ENCODE measurements at places on chromosomes 12 and 14.

GRCh38 chr12:56029666-56030293 is 8.9 kb downstream of the IKZF4 start:
- no peak for DNase-seq

DNA sequence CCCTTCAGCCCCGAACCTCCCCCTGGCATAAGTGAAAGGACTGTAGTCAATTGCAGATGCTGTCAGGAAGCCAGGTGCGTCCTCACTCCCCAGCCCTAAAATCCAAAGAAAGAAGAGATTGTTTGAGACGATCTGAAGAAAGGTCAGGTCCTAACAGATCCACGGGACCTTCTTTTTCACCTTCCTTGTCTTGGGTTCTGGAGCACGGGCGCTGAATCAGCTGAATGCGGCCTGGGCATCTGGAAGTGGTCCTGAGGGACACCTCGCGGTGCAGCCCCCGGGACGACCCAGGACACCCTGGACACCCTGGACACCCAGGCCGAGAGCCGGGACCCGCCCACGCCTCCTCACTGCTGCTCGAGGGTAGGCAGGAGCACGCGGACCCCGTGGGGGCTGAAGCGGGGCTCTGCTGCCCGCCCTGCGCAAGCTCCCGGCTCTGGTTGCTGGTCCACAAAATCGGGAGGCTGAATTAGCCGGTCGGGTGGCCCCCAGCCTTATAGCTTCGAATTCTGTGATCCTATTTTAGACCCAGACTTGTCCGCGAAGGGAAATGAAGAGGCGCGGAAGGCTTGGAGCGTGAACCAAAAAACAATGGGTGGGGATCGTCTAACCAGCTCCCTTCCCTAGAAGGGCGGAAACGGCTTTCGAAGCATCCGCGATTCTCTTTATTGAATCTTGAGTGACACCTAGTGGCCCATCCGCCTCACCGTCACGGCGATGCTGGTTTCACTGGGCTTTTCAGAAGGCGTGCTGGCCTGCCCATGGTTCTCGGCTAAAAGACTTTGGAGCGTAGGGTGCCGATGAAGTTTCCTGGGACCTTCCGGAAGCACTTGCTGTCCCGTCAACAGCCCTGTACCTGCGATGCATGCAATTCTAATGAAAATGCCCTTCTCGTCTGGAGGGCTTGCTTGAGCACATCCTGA is 46.4 kb upstream of the PLXNC1 start:
- DNase-seq = peak; percentile 92

DNA sequence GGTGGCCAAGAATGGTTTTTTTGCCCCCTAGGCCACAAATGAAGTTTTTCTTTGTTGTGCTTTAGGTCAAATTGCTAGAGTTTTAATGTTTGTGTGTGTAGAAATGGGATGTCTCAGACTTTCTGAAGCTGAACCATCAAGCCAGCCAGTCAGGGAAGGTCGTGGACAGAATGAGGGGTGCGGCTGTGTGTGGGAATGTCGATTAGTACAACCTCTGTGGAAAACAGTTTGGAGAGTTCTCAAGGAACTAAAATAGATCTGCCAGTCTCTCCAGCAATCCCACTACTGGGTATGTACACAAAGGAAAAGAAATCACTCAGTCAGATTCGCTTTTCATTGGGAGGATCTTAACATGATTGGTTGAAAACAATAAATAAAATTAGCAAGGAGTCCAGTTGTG is 44.5 kb downstream of the ACACB start:
- DNase-seq = no peak

DNA sequence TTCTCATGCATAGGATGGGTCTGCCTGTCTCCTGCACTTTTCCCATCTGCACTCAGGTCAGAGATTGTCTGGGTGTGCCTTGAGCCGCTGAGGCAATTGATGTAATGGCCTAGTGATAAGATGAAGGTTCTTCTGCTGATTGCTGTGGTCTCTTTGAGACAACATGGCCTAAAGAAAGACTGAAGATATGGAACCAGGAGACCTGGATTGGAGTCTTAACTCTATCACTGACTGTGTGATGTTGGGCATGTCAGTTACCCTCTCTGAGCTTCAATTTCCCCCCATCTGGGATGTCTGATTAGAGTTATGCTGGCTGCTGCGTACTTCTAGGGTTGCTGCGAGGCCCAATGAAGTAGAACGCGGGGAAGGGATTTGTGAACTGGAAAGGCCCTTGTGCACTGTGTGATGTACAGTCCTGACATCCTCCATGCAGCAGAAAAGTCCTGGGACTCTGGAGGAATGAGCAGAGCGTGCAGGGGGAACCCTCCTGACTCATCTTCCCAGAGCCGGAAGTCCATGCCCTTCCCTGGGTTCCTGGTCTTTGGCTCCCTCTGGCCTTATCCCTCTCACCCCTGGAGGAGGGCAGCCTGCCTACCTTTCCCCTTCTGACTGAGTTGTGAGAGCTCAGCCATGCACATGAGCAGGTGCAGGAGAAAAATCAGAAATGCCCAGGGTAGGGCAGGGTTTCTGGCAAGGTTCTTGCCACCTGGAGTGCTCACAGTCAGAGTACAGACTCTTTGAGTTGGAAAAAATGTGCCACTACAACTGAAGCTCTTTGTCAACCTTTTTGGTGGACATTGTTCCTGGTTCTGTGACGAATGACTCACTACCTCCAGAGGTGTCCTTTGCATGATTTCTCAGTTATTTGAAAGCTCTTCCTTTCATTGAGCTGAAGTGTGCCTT is 21.1 kb downstream of the PLEKHD1 start:
- no peak for DNase-seq

DNA sequence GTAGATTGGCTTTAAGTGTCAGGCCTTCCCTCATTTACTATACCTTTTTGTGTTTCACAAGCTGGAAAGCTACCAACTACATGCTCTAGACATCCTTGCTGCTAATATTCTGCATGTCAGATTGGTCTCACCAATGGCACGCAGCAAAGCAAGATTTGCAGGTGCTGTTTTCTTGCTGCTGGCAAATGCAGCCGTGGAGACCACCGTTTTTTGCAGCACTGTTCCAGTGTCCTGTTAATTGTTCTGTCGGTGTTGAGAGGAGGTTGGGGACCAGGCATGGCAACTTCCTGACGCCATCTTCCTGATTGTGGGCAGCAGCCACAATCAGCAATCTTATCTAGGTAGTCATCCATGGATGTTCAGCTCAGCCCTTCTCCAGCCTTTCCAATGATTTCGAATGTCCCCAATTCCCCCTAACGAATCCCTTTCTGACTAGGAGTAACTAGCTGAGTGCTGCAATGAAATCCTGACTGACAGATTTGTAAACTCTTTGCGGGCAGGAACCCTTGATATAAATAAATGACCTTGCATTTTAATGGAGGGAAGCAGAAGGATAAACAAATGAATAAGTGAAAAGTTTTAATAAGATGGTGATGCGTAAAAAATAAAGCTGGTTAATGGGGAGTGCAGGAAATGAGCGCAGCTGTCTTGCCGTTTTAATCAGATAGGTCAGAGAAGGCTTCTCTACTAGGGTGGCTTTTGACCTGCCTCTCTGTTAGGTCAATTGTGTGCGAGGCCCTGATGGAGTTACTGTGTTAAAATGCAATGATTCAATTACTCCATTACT is 574 bp upstream of the CRADD start:
- no peak for DNase-seq

GRCh38 chr14:75752907-75753594 is 92.0 kb downstream of the TTLL5 start:
- no peak for DNase-seq

DNA sequence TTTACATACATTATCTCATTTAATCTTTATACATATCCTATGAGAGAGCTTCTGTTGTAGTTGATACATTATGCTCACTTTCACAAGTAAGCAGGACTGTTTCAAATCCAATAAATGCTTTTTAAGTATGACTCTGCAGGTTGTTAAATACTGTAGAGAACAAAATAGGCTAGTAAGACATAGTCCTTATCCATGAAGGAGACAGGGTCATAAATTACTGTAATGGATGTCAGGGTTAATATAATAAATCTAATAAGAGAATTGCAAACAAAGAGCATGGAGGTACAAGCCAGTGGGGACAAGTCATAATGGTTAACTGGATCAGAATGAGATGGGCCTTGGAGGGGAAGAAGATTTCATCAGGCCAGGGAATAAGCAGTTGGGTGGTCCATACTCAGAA is 303.8 kb upstream of the RGS6 start:
- no peak for DNase-seq

- DNase-seq = no peak
Observed at GRCh38 chr12:42933461-42934081, 344.0 kb upstream of the PRICKLE1 start.

- no peak for DNase-seq
Observed at GRCh38 chr12:2454601-2455177, 340.1 kb upstream of the FKBP4 start.

GRCh38 chr14:23513818-23514643 is 37.5 kb downstream of the ZFHX2 start:
- DNase-seq = no peak

- DNase-seq = no peak
Observed at GRCh38 chr14:33294419-33294818, 355.7 kb downstream of the NPAS3 start.
